Mucosa of gallbladder (tissue), 1 donor: ENCODE measurements at places on chromosomes 1 and 21.

DNA sequence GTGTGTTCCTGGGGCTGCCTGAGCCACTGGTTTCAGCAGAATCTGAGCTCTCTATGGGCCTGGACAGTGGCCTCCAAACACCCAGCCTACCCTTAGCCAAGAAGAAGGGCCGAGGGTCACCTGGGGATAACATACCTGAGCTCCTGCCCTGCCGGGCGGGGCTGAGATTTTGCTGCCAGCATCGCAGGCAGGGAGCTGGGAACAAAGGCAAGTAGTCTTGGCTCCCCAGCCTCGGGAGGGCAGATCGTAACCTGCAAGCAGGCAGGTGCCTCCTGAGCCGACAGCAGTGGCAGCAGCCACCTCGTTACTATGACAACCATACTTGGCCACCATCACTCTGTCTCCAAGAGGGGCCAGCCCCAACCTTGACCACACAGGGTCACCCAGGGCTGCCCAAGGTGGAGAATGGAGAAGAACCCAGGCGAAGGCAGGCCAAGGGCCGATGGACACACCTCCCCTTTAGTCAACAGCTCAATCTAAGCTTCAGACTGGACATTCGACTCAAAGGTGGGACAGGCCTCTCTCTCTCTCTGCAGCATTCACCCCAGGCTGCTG lies 54.6 kb downstream of the TOMM20 start:
- peak; percentile 74 for DNase-seq

GRCh38 chr1:194318790-194319280 lies 1132.4 kb upstream of the B3GALT2 start:
- DNase-seq = no peak

DNA sequence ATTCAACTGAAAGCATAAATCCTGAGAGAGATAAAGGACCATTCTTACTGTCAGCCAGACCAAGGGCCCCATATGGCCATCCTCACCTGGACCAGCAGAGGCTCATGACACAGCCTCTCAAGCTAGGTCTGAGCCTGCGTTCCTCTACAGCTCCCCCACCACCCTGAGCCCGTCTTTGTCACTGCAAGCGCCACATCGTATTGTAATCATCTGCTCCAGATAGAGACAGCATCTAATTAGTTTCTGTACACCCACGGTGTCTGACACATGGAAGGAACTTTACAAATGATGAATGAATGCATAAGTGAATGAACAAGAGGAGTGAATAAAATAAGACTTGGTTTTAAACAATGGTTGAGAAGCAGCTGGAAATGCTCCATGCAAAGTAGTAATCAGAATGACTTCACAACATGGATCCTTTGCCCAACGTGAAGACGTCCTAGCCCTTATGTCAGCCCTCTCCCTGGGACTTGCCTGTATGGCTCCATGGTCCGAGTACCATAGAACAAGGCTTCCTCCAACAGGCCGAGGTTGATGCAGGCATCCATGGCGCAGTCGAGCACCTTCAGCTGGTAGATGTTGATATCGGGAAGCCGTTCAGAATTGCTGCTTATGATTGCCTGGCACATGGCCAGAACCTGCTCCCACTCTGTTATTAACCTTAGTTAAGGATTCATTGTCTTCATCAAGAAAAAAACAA lies 648.9 kb downstream of the SMYD3 start:
- no peak for DNase-seq

DNA sequence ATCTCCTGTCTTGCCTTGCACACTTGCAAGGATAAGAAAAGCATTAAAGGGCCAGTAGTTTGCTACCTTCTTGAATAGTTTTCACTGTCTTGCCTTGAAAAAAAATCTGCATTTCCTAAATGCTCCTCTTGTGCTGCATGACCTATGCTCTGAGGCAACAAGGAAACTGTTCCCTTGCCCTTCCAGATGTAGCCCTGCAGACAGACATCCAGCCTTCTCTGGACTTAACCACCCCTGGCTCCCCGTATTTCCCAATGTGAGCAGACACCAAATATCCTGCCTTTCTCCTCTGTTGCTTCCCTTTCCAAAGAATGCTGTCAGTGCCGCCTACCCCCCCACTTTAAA lies 177.6 kb downstream of the GABPA start:
- DNase-seq = no peak

- no peak for DNase-seq
Measured at GRCh38 chr1:204307334-204307883, 52.3 kb downstream of the PLEKHA6 start.

DNA sequence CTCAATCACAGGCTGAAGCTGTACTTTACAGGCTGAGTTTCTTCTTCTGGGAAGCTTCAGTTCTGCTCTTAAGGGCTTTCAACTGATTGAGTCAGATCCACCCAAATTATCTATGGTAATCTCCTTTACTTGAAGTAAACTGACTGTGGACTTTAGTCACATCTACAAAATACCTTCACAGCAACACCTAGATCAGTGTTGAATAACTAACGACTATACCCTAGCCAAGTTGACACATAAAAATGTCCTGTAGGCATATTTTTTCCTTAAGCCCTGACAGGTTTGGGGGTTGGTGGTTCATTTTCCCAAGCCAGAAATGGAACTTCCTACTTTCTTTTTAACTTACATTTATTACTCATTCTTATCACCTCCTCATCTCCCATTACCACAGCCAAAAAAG lies 42.9 kb upstream of the PRKACB start:
- DNase-seq = no peak

DNA sequence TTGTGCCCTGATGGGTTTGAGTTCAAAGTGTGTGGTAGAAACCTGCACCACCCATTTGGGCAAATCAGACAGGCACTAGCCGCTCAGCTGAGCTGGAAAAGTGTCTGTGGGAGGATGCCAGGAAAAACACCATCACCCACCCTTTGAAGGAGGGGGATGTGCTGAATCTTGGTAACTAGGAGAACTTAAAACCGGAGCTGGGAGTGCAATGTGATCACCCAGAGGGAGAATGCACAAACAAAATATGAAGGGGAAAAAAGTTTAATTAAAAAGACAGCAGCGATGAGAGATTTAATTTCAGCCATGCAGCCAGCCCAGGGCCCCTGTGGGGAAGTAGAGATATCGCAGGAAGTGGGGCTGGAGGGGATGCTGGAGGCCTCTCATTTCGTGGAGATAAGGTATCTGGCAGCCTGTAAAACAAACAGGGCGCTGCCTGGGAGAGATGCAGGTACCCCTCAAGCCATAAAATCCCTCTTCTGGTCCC lies 86.8 kb upstream of the BCAR3 start:
- DNase-seq = no peak

DNA sequence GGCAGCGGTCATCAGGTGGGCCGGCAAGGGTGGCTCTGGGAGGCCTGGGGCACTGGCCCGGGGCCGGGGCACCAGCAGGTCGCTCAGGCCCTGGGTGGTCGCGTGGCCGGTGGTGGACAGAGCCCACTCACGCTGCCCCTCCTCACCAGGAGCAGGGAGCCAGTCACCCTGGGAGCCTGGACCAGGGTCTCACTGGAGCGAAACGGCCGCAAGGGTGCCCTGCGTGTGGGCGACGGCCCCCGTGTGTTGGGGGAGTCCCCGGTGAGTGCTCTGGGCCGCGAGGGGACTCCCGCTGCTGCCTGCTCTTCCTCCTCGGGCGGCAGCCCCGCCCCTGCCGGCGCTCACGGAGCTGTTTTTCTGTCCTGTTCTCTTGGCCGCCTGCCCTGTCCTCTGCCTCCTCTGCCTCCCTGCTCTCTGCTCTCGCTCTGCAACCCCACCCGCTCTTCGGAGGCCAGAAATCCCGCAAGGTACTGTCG lies 23.5 kb downstream of the RNF223 start:
- DNase-seq = peak; percentile 61

- DNase-seq = no peak
Measured at GRCh38 chr1:7093297-7093696, 308.0 kb downstream of the CAMTA1 start.

GRCh38 chr1:165525708-165526107 lies 18.1 kb upstream of the LRRC52 start:
- DNase-seq = peak; percentile 62

DNA sequence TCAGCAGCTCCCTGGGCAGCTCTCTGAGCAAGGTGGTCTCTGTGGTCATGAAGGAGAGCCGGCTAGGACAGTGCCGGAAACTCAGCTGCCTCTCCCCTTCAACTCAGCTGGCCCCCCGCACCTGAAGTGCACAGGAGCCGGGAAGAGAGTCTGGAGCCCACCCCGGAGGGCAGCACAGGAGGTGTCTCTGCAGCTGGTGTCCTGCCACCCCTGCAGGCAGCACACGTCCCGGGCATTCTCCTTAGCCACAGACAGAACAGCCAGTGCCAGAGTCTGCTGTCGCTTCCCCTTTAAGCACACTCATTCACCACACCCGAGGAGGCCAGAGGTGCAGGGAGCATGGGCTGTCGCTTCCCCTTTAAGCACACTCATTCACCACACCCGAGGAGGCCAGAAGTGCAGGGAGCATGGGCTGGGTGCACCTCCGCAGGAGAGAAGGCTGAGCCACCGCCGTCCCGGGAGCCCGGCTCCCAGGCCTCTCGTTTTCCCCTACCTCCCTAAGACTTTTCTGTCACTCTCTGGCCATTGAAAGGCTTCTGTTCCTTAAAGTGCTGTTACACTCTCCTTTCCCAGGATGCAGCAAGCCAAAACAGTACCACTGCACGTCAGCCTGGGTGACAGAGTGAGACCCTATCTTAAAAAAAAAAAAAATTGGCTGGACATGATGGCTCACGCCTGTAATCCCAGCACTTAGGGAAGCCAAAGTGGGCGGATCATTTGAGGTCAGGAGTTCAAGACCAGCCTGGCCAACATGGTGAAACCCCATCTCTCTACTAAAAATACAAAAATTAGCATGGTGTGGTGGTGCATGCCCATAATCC lies 16.9 kb upstream of the SAMD11 start:
- DNase-seq = peak; percentile 53

DNA sequence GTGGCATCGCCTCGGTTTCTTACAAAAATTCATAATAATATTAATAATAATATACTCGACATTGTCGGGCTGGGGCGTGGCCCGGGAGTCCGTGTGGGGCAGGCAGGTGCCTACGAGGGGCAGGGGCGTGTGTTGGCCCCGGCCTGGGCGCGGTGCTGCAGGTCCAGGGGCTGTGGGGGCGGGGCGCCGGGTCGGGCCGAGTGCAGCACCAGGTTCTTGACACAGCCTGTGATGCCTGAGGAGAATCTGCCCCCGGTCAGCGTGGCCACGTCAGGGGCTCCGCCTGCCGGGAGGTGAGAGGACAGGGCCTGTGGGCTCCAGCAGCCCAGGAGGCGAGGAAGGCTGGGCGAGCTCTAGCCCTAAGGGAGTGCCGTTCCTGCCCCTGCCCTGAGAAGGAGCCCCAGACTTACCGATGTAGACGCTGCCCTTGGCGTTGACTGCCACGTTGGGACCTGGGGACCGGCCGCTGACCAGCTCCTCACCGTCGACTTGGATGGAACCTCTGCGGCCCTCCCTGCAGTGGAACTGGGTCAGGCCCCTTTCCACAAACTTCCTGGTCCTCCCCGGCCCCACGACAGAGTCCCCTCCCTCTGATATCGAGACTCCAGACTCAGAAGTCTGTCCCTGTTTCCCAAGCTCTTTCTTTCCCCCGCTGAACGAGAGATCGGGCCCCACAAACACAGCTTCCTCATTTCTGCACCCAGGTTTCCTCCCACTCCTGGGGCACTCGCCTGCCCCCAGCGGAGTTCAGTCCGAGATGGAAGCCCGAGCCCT lies 11.3 kb downstream of the LDLRAD2 start:
- DNase-seq = no peak
